ENCODE measurements at places on chromosomes 2 and 18.

- DNase-seq = no peak
These were observed 94.5 kb downstream of the COPS8 start for GRCh38 chr2:237180187-237180586.

DNA sequence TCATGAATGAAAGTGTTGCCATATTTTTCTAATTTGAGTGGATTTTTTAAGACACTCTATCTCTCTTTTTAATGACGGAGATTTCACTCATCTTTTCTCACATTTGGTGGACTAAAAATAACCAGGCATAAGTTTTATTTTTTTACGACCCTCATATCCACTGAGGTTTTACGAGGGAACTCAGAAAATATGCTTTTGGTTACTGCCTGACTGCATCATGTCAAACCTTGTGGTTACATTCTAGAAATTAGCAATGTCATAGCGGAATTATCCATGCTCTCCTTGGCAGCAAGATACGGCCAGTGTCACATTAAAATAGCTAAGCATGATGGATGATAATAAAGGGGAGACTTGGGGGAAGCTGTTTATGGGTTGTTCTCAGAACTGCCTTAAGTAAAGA, 428.6 kb upstream of the FSHR start:
- DNase-seq = no peak

DNA sequence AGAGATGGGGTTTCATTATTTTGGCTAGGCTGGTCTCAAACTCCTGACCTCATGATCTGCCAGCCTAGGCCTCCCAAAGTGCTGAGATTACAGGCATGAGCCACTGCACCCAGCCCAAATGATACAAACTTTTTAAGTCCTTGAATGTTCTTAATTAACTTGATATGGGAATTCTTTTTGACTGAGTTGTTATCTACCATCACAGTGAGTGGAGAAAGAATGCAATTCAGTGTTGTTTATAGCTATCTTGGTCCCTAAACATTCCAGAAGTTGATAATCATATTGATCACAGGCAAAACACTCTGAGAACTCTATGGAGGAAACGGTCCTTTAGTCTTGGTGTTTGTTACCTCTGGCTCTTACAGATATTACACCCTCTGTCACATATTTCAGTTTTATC, 1072.5 kb downstream of the SUCLG1 start:
- DNase-seq = no peak

DNA sequence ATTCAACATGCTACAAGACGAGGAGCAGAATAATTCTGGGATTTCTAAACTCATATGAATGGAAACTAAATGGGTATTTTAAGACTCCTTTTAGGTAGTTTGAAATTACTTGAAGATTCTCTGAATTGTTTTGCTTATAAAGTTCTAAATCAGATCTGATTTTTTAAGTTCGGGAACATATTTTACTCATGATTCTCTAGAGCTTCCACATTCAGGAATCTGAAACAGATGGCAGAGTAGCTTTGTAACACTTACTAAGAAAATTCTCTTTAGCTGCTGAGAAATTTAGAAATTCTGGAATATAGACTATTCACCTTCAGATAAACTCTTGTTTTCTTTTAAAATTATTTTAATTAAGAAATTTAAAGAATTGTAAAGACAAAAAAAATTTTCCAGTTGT, 13.7 kb downstream of the RBBP8 start:
- DNase-seq = no peak

- DNase-seq = no peak
These were observed 28.4 kb downstream of the AFF3 start for GRCh38 chr2:100113990-100114433.

DNA sequence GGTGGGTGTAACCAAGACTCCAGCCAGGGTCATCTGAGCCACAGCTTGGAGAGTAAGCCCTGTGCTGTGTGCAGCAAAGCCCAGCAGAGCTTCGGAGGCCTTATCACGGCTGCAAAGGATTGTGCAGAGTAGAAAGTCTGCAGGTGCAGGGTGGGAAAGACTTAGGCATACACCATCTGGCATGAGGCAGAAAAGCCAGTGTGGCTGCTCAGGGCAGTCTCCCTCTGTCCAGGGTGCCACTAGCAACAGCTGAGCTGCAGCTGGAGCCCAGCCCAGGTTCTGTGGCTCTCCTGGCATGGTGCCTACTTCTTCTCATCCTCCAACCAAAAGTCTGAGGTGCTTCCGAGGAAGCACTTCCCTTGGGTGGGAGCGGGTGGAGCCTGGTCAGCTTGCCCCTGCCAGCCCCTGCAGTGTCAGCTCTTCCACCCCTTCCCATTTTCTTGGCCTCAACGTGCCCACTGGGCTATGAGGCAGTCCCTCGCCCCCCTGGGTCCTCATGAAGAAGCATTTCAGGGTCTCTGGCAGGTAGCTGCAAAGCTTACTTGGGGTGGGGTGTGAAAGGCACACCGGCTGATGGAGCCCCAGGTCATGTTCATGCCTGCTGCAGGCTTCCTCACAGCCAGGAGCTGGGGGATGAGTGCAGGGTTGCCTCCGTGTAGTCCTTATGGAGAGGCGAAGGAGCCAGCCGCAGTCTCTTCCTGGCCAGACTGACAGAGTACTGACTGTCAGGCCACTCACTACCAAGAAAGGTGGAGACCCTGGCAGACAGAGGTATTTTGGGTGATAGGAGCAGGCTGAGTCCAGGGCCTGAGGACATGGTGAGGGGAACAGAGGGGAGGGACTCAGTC, 4.8 kb downstream of the AMER3 start:
- no peak for DNase-seq

Measured in posterior cingulate gyrus (tissue), 11 donors.